Airway epithelial cell (primary cell): ENCODE measurements at places on chromosomes 4 and X. TPM values are rescaled to one million over a fixed set of nuclear protein-coding genes. Genes with fewer than 3 reads are reported as not detected.

The SPANXN3 gene
- total RNA-seq, result not detected in 2 replicates

The MAGEA4 gene
- not detected in 2 replicates for total RNA-seq

The RNF212 gene
- 0.35 TPM in 1 of 2 replicates, not detected in the other for total RNA-seq

The MYOZ2 gene
- total RNA-seq, result not detected in 2 replicates

The SPANXA1 gene
- total RNA-seq, result not detected in 2 replicates

The PCDH7 gene
- 13.0 and 18.3 TPM in 2 replicates for total RNA-seq

The NUDT6 gene
- total RNA-seq, result 6.6 and 8.6 TPM in 2 replicates

The TEX13B gene
- not detected in 2 replicates for total RNA-seq

The HSFX2 gene
- total RNA-seq, result not detected in 2 replicates

The GAB3 gene
- total RNA-seq, result not detected in 2 replicates

The RGN gene
- total RNA-seq, result not detected in 2 replicates

The TLR3 gene
- total RNA-seq, result 2.4 and 3.3 TPM in 2 replicates

The ARX gene
- total RNA-seq, result not detected in 2 replicates

The ANK2 gene
- total RNA-seq, result 0.23 and 0.92 TPM in 2 replicates

The RBMXL3 gene
- not detected in 2 replicates for total RNA-seq

The RADX gene
- 2.2 and 2.3 TPM in 2 replicates for total RNA-seq

The SPACA5 gene
- total RNA-seq, result not detected in 2 replicates

The IRS4 gene
- not detected in 2 replicates for total RNA-seq

The LRP2BP gene
- total RNA-seq, result 0.07 and 0.19 TPM in 2 replicates

The ZNF732 gene
- 0.93 and 1.8 TPM in 2 replicates for total RNA-seq

The GDI1 gene
- 59.5 and 89.4 TPM in 2 replicates for total RNA-seq

The ARHGAP24 gene
- 3.4 and 3.9 TPM in 2 replicates for total RNA-seq

The APLN gene
- 0.74 and 2.5 TPM in 2 replicates for total RNA-seq

The RTL3 gene
- not detected in 2 replicates for total RNA-seq

The PRKX gene
- 14.9 and 28.3 TPM in 2 replicates for total RNA-seq

The CABS1 gene
- total RNA-seq, result not detected in 2 replicates

The PWWP3B gene
- 0.65 and 0.99 TPM in 2 replicates for total RNA-seq

The FHIP1A gene
- 13.1 and 18.4 TPM in 2 replicates for total RNA-seq

The GLOD5 gene
- not detected in 2 replicates for total RNA-seq

The POU3F4 gene
- not detected in 2 replicates for total RNA-seq

The NLGN4X gene
- total RNA-seq, result not detected in 2 replicates

The CCDC120 gene
- total RNA-seq, result 6.3 and 11.5 TPM in 2 replicates
